ENCODE measurements at places on chromosomes 6 and 20.

DNA sequence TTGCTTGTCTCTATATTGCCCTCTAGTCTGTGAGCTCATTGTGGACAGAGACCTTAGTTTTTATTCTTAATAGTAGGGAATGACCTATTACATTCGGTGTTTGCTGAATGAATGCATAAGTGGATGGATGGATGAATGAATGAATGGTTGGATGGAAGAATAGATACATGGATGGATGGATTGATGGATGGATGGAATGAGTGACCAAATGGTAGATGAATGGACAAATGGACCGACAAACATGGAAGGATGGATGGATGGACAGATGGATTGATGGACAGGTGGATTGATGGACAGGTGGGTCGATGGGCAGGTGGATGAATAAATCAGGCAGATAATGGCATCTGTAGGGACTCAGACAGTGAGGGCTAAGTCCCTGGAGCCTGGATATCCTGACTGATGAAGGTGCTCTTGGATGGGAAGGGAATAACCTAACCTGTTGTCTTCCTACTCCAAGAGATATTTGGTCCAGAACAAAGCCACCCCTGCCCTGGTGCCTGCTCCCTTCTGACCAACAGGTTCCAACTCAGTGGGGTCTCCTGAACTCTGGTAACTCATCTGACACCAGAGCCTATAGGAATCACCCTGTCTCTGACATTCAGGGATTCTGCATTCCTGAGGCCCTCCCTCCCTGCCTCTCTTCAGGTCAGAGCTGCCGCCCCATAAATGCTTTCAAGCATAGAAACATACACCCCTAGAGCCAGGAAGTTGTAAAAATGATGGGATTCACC is 9.6 kb upstream of the CCN5 start:
- no peak for DNase-seq

- DNase-seq = no peak
Measured at GRCh38 chr6:34021554-34022190, 124.2 kb downstream of the GRM4 start.

DNA sequence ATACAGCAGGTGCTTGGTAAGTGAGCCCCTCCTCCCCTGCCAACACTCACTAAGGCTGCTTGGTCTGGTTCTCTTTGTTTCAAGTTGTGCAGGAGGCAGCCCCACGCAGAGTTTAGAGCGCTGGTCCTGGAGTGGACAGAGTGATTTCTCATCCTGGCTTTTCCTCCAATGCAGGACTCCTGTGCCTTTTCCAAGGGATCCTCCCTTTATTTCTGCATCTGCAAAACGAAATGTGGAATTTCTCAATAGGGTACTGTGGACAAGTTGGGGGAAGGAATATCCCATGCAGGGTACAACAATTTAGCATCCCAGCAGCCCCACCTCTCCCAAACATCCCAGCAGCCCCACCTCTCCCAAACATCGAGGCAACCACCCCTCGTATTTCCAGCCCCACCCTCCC is 30.6 kb upstream of the CCDC167 start:
- DNase-seq = no peak

DNA sequence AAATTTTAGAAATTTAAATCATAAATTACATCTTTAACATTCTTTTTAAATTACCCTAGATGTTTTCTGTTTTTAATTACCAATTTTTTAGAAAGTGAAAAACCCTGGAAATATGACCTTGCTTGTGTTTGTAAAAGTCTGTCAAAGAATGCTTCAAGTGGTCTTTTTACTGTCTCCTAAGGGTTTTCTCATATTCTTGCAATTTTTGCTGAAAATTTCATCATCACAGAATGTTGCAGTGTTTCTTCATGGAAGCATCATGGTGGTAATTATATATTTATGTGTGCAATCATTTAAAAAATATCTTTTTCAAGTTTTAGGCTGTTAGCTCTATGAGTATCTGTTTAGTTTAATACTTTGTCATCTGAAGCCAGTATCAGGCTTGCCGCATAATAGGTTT is 178.2 kb downstream of the HDGFL1 start:
- no peak for DNase-seq

DNA sequence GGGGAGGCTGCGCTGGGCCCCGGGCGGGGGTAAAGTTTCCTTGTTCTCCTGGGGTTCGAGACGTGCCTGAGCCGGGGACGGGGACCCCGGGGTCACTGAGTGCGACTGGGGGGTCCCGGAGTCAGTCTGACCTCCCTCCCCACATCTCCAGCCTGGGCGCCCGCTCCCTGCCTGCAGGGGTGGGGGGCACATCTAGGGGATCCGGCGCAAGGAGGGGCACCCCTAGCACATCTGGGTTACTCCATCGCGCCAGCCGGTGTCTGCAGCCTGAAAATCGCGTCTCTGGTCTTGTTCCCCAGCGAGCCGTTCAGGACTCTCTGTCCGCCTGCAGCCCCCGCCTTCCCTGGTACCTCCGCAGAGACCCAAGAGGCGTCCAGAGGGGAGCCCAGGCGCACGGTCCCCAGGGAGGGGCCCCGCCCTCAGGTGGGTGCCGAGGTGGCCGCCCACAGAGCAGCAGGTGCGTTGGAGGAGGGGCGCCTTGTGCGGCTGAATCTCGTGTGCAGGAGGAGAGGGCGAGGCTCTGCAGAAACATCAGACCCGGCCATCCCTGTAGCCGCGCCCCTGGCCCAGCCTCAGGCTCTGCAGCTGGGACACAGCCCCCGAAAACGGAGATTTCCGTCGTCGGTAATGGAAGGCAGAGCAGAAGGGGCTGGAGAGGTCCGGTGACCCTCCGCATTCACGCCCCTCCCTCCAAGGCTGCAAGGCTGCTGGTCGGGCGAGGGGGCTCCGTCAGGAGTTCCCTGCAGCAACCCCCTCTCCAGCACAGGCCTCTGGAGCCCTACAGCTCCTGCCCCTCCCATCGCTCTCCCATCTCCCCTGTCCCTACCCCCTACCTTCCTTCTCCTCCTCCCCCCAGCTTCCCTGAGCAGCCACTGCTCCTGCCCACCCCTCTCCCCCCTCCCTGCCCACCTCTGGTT is 628 bp upstream of the CHRNA4 start:
- no peak for DNase-seq
